Kidney epithelial cell (primary cell): ENCODE measurements at places on chromosomes 7 and 10. TPM values are rescaled to one million over a fixed set of nuclear protein-coding genes. Genes with fewer than 3 reads are reported as not detected.

DNA sequence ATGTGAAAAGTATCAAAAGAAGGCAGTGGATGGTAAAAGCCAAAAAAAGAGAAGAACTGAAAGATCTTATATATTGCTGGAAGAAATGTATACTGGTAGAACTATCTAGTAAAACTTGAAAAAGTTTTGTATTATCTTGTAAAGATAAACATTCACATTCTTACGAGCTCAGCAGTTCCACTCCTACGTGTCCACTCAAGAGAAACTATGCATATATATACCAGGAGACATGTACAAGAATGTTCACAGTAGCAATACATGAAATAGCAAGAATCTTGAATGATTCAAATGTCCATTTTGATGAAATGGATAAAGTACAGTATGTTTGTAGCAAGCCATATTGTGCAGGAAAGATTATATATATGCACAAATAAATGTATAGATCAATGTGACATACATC lies 155.0 kb downstream of the RNF133 start:
- DNase-seq, result no peak

DNA sequence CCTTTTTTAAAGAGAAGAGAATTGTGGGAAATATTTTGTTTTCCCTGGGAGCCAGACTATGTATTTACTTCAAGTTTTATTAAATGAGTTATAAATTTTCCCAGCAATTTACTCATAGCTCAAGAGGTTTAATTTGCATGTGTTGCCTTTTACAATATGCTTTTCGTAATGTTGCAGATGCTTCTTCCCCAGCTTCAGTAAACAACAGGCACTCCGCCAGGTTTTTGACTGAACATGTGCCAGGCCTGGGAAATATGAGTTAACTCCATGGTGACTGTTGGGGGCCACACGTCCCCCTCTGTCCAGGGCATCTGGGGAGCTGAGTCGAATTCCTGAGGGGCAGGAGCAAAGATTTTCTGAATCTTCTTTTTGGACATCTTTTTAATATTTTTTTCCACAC lies 545.7 kb downstream of the LRMDA start:
- DNase-seq, result no peak

The FGF8 gene
- not detected in 2 replicates for total RNA-seq

The TUBB8 gene
- total RNA-seq, result not detected in 2 replicates

The LRRN3 gene
- total RNA-seq, result 0.34 and 0.38 TPM in 2 replicates
